HCT116 (cell line): ENCODE measurements at places on chromosomes 13 and 19. TPM values are rescaled to one million over a fixed set of nuclear protein-coding genes. Genes with fewer than 3 reads are reported as not detected.

The CATSPERD gene
- total RNA-seq = not detected

The FFAR3 gene
- not detected for total RNA-seq

The ZNF429 gene
- 0.42 TPM for total RNA-seq

The SIGLEC12 gene
- not detected for total RNA-seq

The PTH2 gene
- 9.5 TPM for total RNA-seq

The UQCR11 gene
- 303 TPM for total RNA-seq

The RFPL4AL1 gene
- not detected for total RNA-seq

The TRPM4 gene
- 44.2 TPM for total RNA-seq

The ZNF556 gene
- total RNA-seq = not detected

GRCh38 chr19:49727217-49728030, 35.7 kb downstream of the TSKS start:
- H3K36me3 ChIP-seq = no peaks in the 10 kb centered on the region
- H3K4me1 ChIP-seq = no peaks in the 10 kb centered on the region; the same call in 1 of the 2 replicates
- no peak overlapping the region for H3K4me3 ChIP-seq
- no peak overlapping the region for H3K27ac ChIP-seq

DNA sequence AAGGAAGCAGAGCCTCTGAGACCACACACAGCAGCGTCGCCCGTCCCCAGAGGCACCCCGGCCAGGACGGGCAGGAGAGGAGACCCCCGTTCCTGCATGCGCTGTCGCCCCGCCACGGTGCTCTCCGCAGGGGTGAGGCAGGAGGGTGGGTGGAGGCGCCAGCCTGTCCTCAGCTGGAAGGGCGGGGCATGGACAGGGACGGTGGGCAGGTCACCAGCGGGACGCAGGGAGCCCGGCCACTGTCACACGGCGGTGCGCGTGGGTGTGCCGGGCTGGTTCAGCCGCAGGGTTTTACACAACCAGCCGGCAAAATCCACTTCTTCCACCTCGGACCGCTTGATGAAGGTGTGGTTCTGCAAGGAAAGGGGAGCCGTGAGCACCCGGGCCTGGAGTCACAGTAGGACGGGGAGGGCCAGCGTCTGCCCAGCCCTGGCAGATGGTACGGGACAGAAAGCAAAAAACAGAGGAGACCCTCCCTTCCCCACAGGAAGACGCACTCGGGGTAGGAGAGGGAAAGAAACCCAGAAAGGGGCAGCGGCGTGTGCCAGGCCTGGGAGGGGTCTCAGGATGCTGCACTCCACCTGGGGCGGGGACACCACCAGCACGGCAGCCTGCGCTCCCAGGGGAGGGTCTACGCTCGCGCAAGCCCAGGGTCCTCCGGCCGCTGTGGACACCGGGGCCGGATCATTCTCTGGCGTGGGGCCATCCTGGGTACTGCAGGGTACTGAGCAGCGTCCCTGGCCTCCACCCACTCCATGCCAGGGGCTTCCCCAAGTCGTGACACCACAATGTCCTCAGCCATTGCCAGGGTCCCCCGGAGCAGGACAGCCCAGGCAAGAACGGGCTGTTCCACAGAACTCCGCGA, 23.9 kb upstream of the ZBTB7A start:
- H3K4me1 ChIP-seq = peaks cover 8% of the 10 kb centered on the region; the same call in 1 of the 2 replicates
- no peak for DNase-seq
- no peak overlapping the region for H3K27ac ChIP-seq
- no peak overlapping the region for H3K4me3 ChIP-seq
- no peaks in the 10 kb centered on the region for H3K36me3 ChIP-seq

DNA sequence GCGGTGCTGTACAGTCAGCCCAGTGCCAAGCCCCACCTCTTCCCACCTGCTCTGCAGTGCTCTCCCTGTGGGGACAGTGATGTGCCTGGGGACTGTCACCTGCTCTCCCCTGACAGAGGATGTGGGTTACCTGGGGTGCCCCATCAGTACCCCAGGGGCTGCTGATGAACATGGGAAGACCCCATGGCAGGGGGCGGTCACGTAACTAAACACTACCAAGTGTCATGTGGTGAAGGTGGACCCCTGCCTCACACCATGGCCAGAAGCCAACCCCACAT, 12.7 kb downstream of the KDM4B start:
- H3K27ac ChIP-seq = no peak overlapping the region
- no peak overlapping the region for H3K4me3 ChIP-seq
- no peaks in the 10 kb centered on the region for H3K27me3 ChIP-seq
- H3K36me3 ChIP-seq = no peaks in the 10 kb centered on the region

DNA sequence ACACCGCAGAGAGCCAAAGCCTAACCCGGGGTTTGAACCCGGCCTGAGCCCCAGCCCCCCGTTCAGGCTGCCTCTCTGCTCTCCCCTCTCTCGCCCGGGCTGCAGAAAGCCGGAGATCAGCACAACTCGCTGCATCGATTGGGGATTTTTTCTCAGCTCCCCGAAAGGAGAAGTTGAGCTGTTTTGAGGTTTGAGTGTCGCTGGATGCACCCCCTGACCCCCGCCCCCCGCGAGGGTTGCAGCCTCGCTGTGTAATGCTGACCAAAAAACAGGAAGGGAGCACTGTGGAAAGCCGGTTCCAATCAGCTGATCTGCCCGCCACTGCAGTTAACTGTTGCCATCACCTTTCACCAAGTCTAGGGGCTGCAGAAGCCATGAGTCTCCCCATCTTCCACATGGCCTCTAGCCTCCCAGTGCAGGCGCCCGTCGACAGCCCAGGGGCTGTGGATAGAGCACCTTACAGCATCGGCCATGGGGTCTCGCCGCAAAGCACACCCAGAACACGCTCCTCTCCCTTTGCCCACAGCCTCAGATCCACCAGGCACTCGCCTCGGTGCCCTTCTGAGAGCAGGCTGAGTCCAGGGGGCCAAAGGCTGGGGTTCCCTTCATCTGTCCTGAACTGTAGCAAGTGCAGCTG, 34.5 kb downstream of the MYO9B start:
- DNase-seq = no peak
- H3K27ac ChIP-seq = no peak overlapping the region
- H3K36me3 ChIP-seq = peaks cover 4% of the 10 kb centered on the region
- peaks cover 24% of the 10 kb centered on the region for H3K4me1 ChIP-seq

GRCh38 chr13:112938680-112939079, 30.3 kb upstream of the MCF2L start:
- H3K27ac ChIP-seq = no peak overlapping the region
- no peak for DNase-seq
- H3K4me1 ChIP-seq = peaks cover 2% of the 10 kb centered on the region; the same call in 1 of the 2 replicates
- no peaks in the 10 kb centered on the region for H3K36me3 ChIP-seq

DNA sequence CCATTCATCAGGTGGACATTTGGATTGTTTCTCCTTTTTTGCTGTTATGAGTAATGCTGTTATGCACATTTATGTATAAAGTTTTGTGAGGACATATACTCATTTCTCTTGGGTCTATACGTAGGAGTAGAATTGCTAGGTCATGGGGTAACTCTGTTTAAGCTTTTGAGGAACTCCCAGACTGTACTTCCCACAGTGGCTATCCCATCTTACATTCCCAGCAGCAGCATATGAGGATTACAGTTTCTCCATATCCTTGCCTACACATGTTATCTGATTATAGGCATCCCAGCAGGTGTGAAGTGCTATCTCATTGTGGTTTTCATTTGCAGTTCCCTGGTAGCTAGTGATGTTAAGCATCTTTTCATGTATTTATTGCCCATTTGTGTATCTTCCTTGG, 5.9 kb downstream of the ZSCAN22 start:
- no peak for DNase-seq
- H3K27me3 ChIP-seq = no peaks in the 10 kb centered on the region
- no peak overlapping the region for H3K27ac ChIP-seq
- H3K36me3 ChIP-seq = no peaks in the 10 kb centered on the region

DNA sequence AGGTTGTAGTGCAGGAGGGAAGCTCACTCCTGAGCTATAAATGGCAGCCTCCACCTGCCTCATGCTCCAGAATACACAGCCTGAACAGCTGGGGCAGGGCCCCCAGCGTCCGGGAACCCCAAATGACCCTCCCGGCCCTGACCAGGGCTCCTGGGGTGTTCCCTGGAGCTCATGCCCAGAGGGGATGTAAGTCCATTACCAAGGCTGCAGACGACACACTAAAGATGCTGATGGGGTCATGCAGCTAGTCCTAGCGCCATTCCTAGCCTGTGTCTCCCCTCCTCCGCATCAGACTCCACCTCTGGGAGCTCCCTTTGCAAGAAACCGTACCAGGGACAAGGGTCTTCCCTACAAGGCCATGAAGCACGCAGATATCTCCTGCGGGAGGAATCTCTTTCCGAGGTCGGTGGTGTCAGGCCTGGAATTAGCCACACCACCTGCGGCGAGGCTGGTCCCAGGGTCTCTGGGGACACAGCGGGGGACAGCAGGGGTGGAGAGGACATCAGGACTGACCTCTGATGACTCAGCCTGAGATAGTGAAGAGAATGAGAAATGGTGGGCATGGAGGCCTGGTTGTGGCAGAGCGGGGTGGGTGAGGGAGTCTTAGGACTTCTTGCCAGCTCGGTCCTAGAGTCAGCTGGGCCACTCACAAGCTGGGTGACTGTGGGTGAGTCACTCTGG, 11.9 kb upstream of the TPM4 start:
- no peak for DNase-seq
- no peak overlapping the region for H3K27ac ChIP-seq
- H3K4me3 ChIP-seq = no peak overlapping the region
- no peaks in the 10 kb centered on the region for H3K27me3 ChIP-seq

GRCh38 chr13:99960663-99961311, 10.8 kb downstream of the ZIC5 start:
- H3K27me3 ChIP-seq = no peaks in the 10 kb centered on the region
- H3K36me3 ChIP-seq = peaks cover 11% of the 10 kb centered on the region; the same call in 1 of the 2 replicates
- H3K27ac ChIP-seq = no peak overlapping the region
- H3K4me1 ChIP-seq = no peaks in the 10 kb centered on the region

GRCh38 chr13:35225582-35225981, 250.9 kb downstream of the MAB21L1 start:
- no peaks in the 10 kb centered on the region for H3K4me1 ChIP-seq
- no peaks in the 10 kb centered on the region for H3K36me3 ChIP-seq
- H3K4me3 ChIP-seq = no peak overlapping the region
